Stimulated activated CD8-positive, alpha-beta memory T cell treated with anti-CD3 and anti-CD28 coated beads, Interleukin-4, amount 100 ng/mL, for 1 hour (primary cell): ENCODE measurements at places on chromosomes 6 and 20.

DNA sequence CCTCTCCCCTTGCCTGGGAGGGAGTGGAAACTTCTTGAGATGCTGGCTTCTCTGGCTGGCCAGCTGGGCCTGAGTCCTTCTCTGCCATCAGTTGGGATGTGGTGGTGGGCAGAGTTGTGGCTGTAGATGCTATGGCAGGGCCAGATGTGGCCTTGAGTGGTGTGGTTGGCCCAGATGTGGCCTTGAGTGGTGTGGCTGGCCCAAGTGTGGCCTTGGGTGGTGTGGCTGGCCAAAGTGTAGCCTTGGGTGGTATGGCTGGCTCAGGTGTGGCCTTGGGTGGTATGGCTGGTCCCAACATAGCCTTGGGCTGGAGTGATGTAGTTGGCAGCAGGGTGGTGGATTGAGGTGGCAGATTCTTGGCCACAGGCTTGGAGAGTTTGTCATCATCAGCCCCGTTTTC lies 36.7 kb downstream of the C6orf132 start:
- no peak for DNase-seq

- no peak for DNase-seq
Measured at GRCh38 chr6:71602385-71603007, 283.9 kb upstream of the RIMS1 start.

- no peak for DNase-seq
Measured at GRCh38 chr6:20620043-20620442, 85.8 kb downstream of the CDKAL1 start.

DNA sequence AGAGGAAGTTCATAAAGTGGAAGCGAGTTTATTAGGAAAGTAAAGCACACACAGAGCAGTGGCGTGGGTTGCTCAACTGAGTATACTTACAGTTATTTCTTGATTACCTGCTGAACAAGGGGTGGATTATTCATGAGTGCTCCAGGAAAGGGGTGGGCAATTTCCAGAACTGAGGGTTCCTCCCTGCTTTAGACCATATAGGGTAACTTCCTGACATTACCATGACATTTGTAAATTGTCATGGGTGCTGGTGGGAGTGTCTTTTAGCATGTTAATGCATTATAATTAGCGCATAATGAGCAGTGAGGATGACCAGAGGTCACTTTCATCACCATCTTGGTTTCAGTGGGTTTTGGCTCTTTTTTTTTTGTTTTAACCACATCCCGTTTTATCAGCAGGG lies 29.8 kb downstream of the PDYN start:
- no peak for DNase-seq

DNA sequence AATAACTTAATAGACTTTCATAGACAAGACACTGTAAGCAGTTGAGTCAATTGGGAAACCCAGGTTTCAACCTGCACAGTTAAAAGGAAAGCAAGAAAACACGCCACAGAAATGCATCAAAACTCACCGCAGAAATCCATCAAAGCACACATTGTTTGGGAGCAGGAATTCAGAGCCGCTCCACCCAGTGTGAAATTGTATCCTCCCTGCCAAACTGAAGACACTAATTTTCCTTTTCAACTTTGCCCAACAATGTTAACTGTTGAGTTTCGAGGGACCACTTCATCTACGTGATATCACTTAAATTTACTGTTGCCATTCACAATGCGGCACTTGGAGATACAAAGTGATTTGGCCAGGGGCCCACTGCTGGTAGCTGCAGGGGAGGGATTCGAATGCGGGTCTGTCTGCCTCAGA lies 92.7 kb downstream of the DACT2 start:
- DNase-seq = no peak

- DNase-seq = no peak
Measured at GRCh38 chr20:15251171-15251570, 913.8 kb upstream of the FLRT3 start.

DNA sequence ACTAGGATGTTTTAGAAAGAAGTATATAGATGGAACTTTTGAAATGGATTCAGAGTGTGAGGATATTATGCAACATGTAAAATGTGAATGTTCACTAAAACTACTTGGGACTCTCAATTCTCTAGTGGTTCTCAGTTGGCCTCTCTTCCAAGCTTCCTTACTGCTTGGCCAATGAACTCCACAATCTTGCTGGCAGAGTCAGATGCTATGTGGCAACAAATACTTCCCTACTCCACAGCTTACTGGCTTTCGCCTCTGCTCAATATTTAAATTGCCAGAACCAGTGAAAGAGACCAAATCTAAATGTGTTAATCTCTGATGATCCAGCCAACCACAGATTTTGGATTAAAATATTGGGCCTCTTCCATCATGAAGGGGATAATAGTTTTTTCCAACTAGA lies 138.4 kb downstream of the HTR1B start:
- no peak for DNase-seq

GRCh38 chr20:57391439-57392301 lies 474 bp downstream of the RBM38 start:
- no peak for DNase-seq

- DNase-seq = no peak
Measured at GRCh38 chr6:137588472-137588871, 94.3 kb upstream of the OLIG3 start.
